ENCODE measurements at places on chromosomes 7 and 10.

DNA sequence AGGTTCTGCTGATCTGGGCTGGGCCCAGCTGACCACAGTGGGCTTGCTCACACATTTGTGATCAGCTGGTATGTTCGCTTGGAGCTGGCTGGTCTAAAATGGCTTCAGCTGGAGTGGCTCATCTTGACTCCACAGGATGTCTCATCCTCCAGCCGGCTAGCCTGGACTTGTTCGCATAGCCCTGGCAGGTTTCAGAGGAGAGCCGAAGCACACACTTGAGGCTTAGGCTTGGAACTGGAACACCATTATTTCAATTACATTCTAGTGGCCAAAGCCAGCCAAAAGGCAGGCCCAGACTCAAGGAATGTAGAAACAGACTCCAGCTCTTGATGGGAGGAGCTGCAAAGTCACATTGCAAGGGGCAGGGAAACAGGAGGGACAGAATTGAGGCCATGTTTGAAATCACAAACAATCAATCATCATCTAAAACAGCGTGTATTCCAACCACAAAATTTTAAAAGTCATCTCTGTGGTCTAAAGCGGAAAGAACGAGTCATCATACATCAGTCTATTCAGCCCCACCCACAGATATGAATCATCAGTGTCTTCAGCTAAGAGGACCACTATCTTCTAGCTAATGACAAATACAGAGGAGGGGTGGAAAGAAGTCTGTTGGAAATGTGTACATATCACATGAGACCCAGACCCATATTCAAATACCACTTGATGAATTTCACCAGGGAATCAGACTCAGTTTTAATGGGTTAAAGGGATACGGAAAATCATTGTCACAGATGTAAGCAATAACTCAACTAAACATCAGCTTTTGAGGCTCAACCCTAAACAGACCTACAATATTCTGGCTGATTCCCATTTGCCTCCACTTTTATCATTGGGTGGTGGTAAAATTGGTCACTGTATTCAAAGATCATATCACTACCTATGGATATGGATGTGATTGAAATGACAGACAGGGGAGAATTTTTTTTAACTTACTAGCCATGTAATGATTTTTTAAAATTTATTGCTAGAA, 139.0 kb upstream of the MKLN1 start:
- DNase-seq, result peak; percentile 81

DNA sequence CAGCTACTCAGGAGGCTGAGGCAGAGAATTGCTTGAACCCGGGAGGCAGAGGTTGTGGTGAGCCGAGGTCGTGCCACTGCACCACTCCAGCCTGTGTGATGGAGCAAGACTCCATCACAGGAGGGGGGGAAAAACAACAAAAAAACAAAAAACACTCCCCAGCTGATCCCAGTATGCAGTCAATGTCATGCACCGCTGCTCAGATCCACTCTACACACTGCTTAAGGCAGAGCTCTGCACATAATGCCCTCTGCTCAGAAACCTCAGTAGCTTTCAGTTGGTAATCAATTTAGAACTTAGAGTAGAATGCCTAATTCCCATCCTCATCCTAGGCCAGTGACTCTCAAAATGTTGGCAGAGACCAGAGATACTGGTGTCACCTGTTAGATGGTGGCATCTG, 43.9 kb downstream of the PDSS1 start:
- DNase-seq, result no peak

GRCh38 chr10:89785095-89785494, 83.7 kb downstream of the KIF20B start:
- no peak for DNase-seq

GRCh38 chr10:133378251-133379096, 588 bp upstream of the PAOX start:
- no peak for DNase-seq

- DNase-seq, result no peak
Measured at GRCh38 chr7:36057323-36057722, 95.7 kb upstream of the EEPD1 start.

- no peak for DNase-seq
Measured at GRCh38 chr7:144787127-144787526, 48.7 kb downstream of the TPK1 start.

GRCh38 chr10:78609976-78610375, 458.8 kb upstream of the ZMIZ1 start:
- no peak for DNase-seq

- DNase-seq, result peak; percentile 79
Measured at GRCh38 chr10:10911471-10911921, 106.2 kb upstream of the CELF2 start.

DNA sequence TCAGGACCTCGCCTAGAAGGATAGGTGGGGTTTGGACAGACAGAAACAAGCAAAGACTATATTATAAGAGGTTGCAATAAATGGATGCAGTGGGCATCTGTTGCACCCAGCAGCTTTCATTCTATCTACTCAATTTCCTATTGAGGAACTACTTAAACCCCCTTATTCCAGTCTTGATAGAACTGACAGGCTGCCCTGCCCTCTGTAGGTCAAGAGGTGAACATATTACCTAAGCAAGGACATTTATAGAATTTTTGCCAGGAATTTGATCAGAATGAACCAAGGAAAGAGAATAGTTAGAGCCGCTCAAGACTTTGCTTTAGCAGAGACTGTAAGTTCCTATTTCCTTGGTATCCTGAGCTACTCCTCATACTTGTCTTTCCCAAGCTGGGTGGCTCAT, 9.5 kb downstream of the VTI1A start:
- no peak for DNase-seq

GRCh38 chr7:101015626-101016025, 4.3 kb upstream of the MUC17 start:
- no peak for DNase-seq

- DNase-seq, result no peak
Measured at GRCh38 chr7:151283302-151283701, 34.8 kb upstream of the SMARCD3 start.

DNA sequence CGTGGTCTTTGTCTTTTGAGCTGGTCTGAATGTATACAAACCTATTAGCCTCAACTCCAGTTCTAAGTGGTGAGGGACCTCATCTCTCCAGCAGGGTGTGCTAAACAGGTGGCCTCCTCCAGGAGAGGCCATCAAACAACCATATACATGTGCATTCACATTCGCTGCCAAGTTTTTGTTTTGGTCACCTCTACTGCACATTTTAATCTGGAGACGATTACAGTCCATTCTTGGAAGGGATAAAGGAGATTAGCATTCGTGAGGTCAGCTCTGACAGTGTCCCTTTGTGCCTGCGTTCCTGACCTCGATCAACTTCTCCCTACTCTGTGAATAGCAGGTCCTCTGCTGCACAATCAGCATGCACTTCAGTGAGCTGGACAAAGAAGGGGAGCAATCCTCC, 60.8 kb downstream of the RHOBTB1 start:
- no peak for DNase-seq

DNA sequence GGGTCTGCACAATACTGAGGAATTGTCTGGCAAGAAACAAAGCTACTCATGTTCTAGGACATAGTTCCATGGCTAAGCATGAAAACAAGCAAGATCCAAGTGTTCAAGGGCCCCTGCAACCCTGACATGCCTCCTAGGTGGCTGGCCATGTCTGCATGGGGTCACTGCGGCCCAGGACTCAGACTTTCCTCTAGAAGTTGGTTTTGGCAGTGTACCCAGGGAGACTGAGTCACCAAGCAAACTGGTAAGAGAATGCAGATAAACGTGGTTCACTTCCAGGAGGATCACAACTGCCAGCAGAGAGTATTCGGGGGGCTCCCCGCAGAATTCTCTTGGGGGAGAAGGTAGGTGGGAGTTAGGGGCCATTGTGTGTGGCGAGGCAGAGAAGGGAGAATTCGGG, 7.4 kb upstream of the PFKFB3 start:
- DNase-seq, result no peak

DNA sequence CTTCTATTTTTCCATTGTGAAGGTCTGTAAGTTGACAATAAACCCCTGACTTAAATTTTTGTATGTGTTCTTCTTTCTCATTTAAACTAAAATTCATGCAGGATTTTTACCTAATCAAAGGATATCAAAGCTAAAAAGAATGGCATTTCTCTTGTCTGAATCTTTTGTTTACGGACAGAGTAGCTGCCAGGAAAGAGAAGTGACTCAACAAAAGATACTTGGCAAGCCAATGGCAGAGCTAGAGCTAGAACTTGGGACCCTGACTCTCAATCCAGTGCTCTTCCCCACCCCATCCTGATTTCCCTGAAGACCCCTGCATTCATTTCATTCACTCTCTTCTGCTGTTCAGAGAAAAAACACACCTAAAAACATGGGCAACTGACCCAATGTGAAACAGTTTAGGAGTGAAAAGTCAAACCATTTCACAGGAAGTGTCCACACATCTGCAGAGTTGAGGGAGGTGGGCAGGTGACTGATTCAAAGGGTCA, 40.2 kb upstream of the PDLIM1 start:
- no peak for DNase-seq

DNA sequence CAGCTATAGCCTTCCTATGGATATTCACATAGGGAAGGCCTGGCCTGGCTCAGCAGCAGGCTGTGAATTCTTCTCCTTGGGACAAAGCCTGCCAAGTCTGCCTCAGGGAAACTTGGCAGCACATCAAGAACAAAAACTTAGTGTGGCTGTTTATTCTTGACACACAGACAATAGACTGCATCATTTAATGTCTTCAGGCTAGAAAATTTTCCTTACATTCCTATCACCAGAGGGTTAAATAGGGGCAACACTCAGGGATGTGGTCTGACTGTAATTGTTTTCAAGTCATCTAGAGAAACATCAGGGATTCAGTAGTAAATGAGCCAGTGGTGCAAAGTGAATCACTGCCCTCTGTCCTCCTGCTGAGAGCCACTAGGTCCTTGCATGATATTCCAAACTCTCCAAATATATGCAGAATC, 137.3 kb downstream of the SEMA3C start:
- peak; percentile 85 for DNase-seq

DNA sequence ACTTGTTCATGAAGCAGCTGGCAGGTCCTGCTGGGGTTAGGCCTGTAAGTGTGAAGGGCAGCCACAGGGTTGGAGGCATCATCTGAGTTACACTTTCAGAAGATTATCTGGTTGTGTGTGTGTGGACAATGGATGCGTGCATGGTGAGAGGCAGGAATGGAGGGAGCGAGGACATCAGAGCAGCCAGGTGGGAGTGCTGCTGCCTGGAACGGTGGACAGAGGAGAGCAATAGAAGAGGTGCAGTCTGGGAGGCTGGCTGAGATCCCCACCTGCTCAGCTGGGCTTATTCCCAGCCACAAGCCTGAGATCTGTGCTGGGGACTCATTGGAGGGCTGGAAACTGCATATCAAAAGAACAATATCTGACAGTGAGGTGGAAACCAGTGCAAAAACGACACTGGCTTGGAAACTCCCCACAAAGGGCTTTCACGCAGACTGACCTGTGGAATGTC, 17.9 kb downstream of the ZNF488 start:
- DNase-seq, result no peak

GRCh38 chr7:135798095-135798494, 49.5 kb upstream of the FAM180A start:
- DNase-seq, result no peak

- DNase-seq, result no peak
Measured at GRCh38 chr10:113518415-113518814, 34.4 kb upstream of the HABP2 start.

DNA sequence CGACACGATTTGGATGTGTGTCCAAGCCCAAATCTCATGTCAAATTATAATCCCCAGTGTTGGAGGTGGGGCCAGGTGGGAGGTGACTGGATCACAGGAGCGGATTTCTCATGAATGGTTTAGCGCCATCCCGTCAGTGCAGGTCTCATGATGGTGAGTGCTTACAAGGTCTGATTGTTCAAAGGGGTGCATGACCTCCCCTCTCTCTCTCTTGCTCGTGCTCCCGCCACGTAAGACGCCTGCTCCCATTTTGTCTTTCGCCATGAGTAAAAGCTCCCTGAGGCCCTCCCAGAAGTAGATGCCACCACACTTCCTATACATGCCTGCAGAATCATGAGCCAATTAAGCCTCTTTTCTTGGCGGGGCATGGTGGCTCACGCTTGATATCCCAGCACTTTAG, 71.5 kb upstream of the NANOS1 start:
- DNase-seq, result no peak
